GOT3 (cell line): ENCODE measurements at places on chromosomes 2 and 18.

- DNase-seq = no peak
Measured at GRCh38 chr18:75544496-75544895, 117.0 kb upstream of the SMIM21 start.

DNA sequence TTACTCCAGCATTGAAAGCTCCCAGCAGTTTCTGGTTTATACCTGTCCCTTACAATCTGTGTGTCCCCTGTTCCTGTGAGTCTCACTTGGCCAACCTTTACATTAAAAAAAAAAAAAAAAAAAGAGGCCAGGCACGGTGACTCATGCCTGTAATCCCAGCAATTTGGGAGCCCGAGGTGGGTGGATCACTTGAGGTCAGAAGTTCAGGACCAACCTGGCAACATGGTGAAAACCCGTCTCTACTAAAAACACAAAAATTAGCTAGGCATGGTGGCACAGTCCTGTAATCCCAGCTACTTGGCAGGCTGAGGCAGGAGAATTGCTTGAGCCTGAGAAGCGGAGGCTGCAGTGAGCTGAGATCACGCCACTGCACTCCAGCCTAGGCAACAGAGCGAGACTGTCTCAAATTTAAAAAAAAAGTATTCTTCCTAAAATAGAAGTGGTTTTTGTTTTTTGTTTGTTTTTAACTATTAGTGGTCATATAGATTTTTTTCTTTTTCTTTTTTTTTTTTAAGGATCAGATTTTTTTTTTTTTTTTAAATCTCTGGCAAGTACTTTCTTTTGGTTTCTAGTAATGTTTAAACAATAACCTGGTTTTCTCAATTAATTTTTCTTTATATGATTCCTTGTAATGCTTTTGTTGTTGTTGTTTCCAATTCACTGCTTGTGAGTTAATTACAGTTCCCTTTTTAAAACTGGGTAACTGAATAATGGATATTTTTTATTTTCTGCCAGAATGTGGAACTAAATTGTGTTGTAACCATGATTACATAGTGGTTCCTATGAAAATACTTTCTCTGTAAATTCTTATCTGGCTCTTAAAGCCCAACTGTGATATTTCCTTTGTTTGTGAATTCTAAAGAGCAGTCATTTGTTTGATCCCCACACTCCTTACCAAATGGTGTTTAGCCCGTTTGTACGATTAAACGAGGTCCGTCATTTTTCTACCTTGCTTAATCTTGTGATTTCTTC is 116.8 kb downstream of the CTAGE1 start:
- no peak for DNase-seq

GRCh38 chr2:46275995-46276394 is 21.2 kb upstream of the EPAS1 start:
- no peak for DNase-seq

DNA sequence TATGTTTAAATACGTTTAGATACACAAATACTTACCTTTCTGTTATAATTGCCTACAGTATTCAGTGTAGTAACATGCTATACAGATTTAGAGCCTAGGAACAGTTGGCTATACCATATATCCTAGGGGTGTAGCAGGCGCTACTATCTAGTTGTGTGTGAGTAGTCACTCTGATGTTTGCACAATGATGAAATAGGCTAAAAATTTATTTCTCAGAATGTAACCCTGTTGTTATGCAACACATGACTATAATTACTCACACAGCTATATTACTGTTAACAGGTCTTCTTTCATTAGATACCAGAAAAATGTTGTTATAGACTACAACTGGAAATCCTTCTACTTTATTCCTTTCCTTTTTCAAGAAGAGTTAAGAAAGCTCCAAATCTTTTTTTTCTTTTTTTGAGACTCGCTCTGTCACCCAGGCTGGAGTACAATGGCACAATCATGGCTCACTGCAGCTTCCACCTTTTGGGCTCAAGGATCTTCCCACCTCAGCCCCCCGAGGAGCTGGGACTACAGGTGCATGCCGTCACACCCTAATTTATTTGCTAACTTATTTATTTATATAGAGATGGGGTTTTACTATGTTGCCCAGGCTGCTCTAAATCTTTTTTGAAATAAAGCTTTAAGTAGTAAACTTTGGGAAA is 48.5 kb downstream of the C2orf74 start:
- no peak for DNase-seq

DNA sequence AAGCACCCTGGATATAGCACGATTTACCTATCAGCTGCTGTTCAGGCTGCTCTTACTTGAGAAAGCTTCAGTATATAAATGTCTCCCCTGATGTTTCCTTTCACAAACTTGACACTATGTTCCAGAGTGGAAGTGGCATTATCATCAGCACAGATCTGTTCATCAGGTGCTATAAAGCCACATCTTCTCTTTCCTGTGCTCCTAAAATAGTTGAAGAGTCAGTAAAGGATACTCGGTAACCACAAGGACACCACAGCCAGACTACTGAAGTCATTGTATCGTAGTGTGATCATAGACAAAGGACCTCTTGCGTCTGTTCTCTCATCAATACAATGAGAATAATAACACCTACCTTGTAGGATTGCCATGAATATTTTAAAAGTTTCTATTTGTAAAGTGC is 841.0 kb upstream of the CELF4 start:
- no peak for DNase-seq

GRCh38 chr2:233115741-233116140 is 55.6 kb downstream of the INPP5D start:
- DNase-seq = no peak

DNA sequence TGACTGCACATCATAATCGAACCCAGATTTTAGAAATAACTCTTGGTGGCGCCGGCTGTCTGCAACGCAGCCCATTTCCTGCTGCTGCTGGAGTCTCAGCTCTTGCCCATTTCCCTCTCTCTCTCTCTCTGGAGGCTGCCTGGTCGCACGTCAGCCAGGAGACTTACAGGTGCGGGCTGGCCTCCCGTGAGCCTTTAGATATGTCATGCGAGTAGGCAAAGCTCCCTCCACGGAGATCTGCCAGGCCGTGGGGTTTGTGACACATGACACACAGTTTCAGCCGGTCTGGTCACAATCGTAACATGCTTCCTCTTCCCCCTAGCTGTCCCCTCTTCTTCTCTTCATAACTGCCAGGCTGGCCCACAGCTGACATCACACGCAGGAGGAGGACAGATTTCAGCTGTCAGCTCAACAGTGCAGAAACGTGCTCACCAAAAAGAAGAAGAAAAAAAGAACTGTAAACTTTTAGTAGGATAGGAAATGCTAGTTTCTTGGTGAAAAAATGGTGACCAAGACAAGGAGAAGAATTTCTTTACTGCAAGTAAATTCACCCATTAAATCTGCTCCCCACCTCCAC is 489.3 kb downstream of the ZNF516 start:
- no peak for DNase-seq

- DNase-seq = no peak
Measured at GRCh38 chr2:237732070-237732469, 66.5 kb upstream of the RBM44 start.

DNA sequence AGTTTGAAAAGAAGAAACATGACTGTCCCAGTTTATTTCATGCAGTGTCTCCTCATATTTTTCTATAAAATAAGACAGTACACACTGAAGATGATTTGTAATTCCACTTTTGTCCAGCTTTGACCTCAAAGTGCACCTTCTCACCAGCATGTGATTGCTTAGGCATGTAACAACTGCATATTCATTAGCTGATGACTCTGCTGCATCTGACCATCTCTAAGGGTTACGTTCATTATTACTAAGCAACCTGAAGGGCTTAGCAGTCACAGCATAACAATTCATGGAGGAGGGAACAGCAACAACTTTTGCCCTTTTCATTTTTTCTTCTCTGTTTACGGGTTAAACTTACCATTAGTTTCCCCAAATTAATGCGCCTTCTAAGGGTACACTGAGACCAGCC is 330.6 kb upstream of the PIK3C3 start:
- no peak for DNase-seq

GRCh38 chr2:148887350-148888002 is 12.4 kb downstream of the KIF5C start:
- no peak for DNase-seq

DNA sequence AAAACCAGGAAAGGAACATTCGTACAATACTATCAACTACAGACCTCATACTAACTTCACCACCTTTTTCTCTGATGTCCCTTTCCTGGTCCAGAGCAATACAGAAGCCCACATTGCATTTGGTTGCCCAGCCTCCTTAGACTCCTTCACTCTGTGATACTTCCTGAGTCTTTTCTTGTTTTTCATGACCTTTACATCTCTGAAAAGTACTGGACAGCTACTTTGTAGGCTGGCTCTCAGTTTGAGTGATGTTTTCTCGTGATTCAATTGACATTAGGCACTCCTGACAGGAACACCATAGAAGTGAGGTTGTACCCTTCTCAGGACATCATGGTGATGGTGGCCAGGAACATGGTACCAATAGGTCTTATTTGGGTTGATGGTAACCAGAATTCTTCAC is 185.9 kb upstream of the SLC39A10 start:
- no peak for DNase-seq

GRCh38 chr2:179593323-179593722 is 268.1 kb downstream of the ZNF385B start:
- no peak for DNase-seq

DNA sequence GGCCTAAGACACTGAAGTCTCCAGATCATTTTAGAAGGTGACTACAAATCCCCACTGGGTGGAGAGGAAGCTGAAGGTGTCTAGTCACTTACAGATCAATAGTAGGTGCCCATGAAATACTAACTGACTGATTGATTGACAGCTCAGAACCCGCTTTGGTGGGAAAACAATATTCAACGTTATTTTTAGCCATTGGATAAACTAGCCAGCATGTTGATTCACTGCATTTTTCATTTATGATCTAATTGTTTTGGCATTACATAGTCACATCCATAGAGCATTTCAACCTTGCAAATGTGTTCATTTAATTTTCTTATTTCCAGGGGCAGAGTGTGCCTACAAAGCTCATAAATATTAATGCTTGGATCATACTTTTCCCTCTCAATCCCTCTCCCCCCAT is 162.3 kb downstream of the MREG start:
- no peak for DNase-seq

GRCh38 chr2:55152475-55153412 is 79.3 kb downstream of the CLHC1 start:
- no peak for DNase-seq

DNA sequence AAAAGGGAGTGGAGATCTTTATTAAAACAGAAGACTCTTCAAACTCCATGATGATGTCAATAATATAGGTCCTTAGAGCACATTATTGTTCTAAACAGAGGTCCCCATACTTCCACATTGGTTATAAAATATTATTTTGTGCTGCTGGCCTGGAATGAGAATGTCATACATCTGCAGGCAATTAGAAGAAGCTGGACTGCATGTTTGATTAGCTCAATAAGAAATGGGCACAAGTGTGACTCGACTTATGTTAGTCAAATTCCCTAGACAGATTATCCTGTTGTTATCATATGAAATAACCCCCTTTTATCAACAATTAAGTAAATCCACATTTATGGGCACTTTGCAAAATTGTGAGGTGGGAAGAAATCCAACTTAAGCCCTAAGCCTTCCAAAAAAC is 8.8 kb downstream of the EFEMP1 start:
- no peak for DNase-seq

- no peak for DNase-seq
Measured at GRCh38 chr18:37987901-37988300, 422.3 kb upstream of the CELF4 start.

GRCh38 chr2:195473862-195474261 is 183.2 kb upstream of the SLC39A10 start:
- DNase-seq = no peak

- DNase-seq = no peak
Measured at GRCh38 chr2:99900556-99900955, 241.8 kb downstream of the AFF3 start.

- DNase-seq = no peak
Measured at GRCh38 chr2:150230004-150230403, 257.5 kb downstream of the RND3 start.

GRCh38 chr2:119862127-119862889 is 102.6 kb downstream of the PTPN4 start:
- DNase-seq = no peak

DNA sequence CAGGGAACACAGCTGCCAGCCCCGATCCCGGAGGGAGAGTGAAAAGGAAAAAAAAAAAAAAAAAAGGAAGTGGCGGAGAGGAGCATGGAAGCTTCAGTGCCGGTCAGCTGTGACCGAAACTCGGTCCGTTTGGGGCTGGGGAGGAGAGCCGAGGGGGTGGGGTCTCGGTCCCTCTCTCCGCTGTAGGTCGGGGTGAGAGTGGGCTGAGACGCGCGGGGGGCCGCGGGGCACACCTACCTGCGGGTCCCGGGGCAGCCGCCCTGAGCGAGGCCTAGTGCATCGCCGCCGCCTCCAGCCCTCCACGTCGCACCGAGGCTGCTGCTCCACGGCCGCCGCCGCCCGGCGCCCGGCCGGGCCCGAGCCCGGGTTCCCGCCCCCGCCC is 536 bp downstream of the VPS54 start:
- DNase-seq = no peak

- no peak for DNase-seq
Measured at GRCh38 chr2:57597940-57598339, 448.7 kb upstream of the VRK2 start.

- DNase-seq = no peak
Measured at GRCh38 chr2:132788310-132788838, 118.4 kb upstream of the LYPD1 start.

DNA sequence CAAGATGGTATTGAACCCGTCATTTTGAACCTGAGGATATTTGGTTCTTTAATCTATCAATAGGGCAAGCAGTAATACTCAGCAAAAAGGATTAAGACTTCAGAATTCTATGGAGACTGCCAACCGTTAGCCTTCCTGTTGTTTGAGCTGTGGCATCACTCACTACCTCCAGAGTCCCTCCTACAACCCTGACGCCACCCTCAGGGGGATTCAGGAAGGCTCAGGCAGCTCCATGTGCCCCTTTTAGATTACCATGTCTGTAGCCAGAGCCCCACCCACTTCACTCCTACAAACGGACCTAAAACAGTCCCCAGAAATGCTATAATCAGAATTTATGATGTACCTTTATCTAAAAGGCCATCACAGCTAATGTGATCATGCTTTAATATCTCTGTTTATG is 172.9 kb downstream of the EPHA4 start:
- DNase-seq = no peak

DNA sequence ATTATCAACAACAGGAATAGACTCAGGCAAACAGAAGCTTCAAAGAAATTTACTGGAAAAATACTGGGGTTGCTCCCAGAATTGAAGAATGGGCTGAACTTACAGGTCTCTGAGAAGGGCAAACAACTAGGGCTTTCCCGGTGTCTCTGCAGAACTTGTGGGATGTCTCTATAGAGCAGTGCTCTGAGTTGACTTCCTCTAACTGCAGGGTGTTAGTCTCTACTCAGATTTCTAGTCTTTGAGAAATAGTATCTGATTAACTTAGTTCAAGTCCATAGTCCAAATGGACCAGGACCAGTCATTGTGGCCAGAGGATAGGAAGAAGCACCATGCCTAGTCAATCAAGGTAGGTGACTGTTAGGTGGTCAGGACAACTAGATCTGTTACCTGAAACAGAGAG is 45.8 kb downstream of the LIMS1 start:
- no peak for DNase-seq
